ENCODE measurements at places on chromosomes 13 and 19. TPM values are rescaled to one million over a fixed set of nuclear protein-coding genes. Genes with fewer than 3 reads are reported as not detected.

The CGB8 gene
- total RNA-seq: not detected

The NLRP9 gene
- not detected for total RNA-seq

The GNA15 gene
- under 0.01 TPM for total RNA-seq

The FAAP24 gene
- 1.5 TPM for total RNA-seq

The KLK13 gene
- total RNA-seq: not detected

The TEX101 gene
- total RNA-seq: not detected

The PLIN4 gene
- total RNA-seq: 2.0 TPM

The FCER2 gene
- total RNA-seq: not detected

The LCP1 gene
- total RNA-seq: not detected

The TTC9B gene
- total RNA-seq: not detected

The VAV1 gene
- total RNA-seq: not detected

The CERS1 gene
- total RNA-seq: 5.6 TPM

The YJEFN3 gene
- 0.20 TPM for total RNA-seq

The ZNF83 gene
- total RNA-seq: 19.4 TPM

The CRB3 gene
- total RNA-seq: not detected

The HSD17B14 gene
- 2.6 TPM for total RNA-seq

The B3GNT8 gene
- total RNA-seq: 2.2 TPM

The ZNF345 gene
- total RNA-seq: 6.3 TPM

The KIR2DL3 gene
- not detected for total RNA-seq

The CAPN12 gene
- under 0.01 TPM for total RNA-seq

The LMTK3 gene
- under 0.01 TPM for total RNA-seq

The IRGC gene
- not detected for total RNA-seq

The IGFL1 gene
- total RNA-seq: not detected

The MEDAG gene
- 27.2 TPM for total RNA-seq

The RYR1 gene
- total RNA-seq: not detected

The ADPRHL1 gene
- total RNA-seq: 0.20 TPM

The CYP4F8 gene
- not detected for total RNA-seq

The ZNF135 gene
- 2.8 TPM for total RNA-seq

The ARL11 gene
- 0.22 TPM for total RNA-seq

The SCN1B gene
- total RNA-seq: 5.2 TPM

The TBXA2R gene
- total RNA-seq: 1.5 TPM

The TRPC4 gene
- under 0.01 TPM for total RNA-seq

The CD209 gene
- total RNA-seq: not detected

The CHAMP1 gene
- total RNA-seq: 8.1 TPM

The FUT1 gene
- total RNA-seq: 8.3 TPM

The CCDC159 gene
- 3.9 TPM for total RNA-seq

The JSRP1 gene
- not detected for total RNA-seq

The PRR36 gene
- not detected for total RNA-seq

The SH2D3A gene
- 3.0 TPM for total RNA-seq

The CDX2 gene
- total RNA-seq: not detected

The NALCN gene
- total RNA-seq: 12.9 TPM

The MYBPC2 gene
- not detected for total RNA-seq

The ZNF333 gene
- 5.7 TPM for total RNA-seq

The OLFM4 gene
- not detected for total RNA-seq

The FAM216B gene
- total RNA-seq: not detected

The CEACAM4 gene
- not detected for total RNA-seq

The THOP1 gene
- total RNA-seq: 26.6 TPM

The C1QTNF9 gene
- total RNA-seq: not detected

The PLVAP gene
- 5.2 TPM for total RNA-seq

The ADAMTSL5 gene
- not detected for total RNA-seq

Data from lung microvascular endothelial cell (primary cell).